ENCODE measurements at places on chromosomes 12 and 14.
A peak's percentile ranks its signal among the peaks of the same experiment; 100 is the strongest.

DNA sequence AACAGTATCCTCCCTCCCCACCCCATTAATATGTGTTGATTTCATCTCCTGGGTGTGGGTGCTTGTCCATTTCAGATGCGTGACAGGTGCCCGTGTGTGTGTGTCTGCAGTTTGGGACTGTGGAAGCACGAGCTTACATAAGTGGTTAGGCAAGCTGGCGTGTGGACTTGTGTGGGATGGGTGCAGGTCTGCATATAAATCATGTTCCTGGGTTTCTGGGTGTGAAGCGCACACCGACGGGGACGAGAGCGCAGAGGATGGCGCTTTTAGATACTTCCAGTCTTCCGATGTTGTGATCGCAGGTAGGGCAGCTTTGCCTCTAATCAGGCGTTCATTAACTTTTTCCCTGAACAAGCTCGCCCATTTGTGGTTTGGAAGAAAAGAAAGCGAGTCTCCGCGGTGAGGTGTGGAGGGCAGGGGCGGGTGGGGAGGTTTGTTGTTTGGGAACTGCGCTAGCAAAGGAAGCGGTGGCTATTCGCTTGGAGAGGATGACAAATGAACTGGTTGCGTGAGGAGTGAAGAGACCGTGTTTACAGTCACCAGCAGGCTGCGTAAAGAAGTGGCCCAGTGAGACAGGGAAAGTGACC, 865 bp downstream of the RGS6 start:
- no peak for DNase-seq

- peak; percentile 29 for DNase-seq
Observed at GRCh38 chr14:50230701-50231474, 490 bp downstream of the SOS2 start.

DNA sequence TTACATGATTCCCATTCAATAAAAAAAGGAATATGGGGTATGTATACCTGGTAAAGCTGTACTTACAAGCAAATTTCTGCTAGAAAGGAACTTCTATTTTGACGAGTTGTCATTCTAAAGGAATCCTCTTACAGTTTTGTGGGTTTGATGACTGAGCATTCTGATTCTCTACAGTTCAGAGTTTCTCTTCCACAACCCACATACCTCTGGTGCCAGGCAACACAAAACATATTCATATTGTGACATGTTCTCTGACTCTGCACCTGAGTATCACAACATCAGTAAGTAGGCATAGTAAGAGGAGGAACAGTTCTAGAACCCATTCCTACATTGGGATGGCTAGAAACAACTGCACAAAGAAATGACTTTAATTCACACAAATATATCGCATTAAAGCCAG, 636.6 kb downstream of the MED13L start:
- no peak for DNase-seq

DNA sequence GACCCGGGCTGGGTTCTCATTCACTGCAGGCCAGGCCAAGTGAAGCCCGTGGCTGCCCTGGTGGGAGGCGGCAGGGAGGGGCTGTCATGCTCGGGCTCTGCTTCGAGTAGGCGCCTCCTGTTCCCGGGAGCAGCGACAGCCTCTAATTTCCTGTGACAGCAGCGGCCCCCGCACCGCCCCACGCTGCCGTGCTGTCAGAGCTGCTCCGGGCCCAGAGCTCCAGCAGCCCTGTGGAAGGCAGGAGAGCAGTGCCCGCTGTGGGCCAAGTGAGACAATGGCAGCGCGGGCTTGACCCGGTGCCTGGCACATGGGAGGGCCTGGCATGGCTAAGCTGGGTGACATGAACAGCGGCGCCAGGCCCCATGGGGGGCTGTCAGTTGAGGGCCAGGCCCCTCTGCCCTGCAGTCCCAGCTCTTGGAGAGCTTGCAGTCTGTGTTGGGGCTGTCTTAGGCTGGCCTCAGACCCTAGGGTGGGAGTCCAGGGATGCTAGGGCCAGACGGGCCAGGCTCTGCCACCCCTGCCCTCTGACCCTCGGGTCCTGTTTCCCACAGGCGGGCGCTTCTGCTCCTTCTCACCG, 5.1 kb downstream of the TRMT61A start:
- DNase-seq = no peak

DNA sequence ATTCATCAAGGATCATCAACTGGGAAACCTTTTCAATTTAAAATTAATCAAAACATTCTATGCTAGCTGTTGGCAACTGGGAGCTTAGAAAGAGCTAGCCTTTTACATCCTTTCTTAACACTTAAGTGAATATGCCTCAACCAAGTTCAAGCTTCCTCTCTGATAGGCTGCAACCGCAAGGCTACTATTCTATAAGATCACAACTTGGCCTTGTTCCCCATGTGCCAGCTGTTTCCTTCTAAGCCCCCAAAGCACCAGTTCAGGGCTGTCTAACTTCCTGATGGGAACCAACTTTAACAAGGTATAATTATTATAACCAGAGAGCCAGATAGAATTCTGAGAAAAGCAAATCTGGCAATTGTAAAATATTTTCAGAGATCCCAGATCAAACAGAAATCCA, 37.0 kb downstream of the KCNC2 start:
- DNase-seq = no peak

DNA sequence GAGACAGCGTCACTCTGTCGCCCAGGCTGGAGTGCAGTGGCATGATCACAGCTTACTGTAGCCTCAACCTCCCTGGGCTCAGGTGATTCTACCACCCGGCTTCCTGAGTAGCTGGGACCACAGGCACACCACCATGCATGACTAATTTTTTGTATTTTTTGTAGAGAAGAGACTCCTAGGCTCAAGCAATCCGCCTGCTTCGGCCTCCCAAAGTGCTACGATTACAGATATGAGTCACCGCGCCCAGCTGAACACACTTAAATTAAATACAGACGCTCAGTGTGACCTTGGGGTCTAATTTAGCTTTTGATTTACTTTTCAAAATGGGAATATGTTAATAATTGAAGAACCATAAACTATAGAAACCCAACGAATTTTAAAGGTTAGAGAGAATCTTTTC, 77.2 kb downstream of the C2CD5 start:
- no peak for DNase-seq

GRCh38 chr14:24566318-24566717, 9.7 kb downstream of the CTSG start:
- no peak for DNase-seq

DNA sequence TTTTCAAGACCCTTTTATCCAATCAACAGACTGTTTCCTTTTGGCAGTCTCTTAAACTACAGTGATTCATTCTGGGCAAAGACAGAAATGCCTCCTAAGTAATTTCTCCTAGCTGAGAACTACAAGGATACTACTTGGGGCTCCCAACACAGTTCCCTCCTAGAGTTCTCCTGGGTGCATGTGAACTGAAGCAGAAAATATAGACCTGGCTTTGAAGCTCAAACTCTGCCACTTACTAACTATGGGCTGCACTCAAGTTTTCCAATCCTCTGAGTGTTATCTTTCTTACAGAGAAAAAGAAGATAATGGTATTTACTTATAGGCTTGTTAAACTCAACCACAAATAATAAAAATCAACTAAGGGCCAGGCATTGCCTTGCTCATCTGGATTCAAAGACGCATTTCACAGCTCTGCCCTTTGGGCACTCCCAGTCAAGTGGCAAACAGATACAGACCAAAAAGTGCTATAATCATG, 97.6 kb downstream of the EFCAB11 start:
- no peak for DNase-seq

- DNase-seq = no peak
Observed at GRCh38 chr12:108401964-108402363, 62.9 kb upstream of the CMKLR1 start.

- DNase-seq = no peak
Observed at GRCh38 chr12:58500399-58500798, 419.9 kb downstream of the LRIG3 start.

- DNase-seq = peak; percentile 42
Observed at GRCh38 chr12:65171870-65172269, 2.5 kb downstream of the LEMD3 start.

DNA sequence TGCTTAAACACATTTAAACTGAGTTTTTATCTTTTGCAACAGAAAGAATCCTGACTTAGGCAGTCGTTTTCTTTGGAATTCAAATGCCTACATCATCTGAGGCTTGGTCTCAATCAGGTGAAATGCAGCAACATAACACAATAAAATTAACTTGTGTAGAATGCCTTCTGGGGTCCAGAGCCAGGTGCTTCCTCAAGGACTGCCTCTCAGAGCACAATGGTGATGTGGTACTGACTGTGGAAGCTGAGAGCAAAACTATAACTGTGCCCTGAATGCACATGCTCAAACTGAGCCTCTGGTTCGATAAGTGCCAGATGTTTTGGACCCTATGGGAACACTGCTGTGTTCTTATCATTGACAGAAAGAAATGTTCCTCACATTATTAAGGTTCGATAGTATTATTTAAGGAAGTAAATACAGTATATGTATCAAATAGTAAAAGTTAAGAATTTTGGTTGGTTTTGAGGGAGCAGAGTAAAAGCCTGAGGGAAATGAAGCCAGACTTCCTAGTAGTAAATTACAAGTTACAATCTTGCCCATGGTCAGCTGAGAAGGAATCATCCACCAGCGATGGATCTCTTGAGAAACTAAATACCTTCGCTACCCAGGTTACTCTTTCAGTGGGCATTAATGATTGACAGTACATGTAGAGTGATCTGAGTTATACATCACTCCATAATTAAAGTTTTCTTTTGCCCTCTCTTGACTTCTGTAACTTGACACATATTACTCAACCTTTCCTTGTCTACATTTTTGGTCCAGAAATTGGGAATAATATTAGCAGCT, 122.9 kb upstream of the ATP2B1 start:
- DNase-seq = no peak

GRCh38 chr12:52975204-52975603, 26.3 kb downstream of the KRT18 start:
- DNase-seq = no peak

DNA sequence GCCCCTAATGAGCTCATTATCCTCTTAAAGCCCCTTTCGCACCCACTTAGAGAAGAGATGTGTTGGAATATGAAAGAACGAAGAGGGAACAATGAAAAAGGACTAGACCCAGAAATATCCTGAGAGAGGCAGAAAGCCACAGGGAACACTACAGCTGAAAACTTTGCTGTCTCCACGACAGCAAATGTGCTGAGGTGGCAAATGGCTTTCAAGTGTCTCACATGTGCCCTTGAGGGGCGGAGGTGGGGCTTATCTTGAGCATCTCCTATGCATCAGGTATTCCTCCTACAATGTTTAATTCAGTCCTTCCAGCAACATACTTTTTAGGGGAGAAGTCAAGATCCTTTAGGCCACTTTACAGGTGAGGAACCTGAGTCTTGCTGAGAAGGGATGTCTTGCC, 62.9 kb downstream of the WSCD2 start:
- DNase-seq = no peak

- DNase-seq = no peak
Observed at GRCh38 chr12:12686472-12686871, 9.5 kb downstream of the GPR19 start.

- DNase-seq = no peak
Observed at GRCh38 chr12:127628645-127629044, 638.3 kb upstream of the TMEM132C start.

DNA sequence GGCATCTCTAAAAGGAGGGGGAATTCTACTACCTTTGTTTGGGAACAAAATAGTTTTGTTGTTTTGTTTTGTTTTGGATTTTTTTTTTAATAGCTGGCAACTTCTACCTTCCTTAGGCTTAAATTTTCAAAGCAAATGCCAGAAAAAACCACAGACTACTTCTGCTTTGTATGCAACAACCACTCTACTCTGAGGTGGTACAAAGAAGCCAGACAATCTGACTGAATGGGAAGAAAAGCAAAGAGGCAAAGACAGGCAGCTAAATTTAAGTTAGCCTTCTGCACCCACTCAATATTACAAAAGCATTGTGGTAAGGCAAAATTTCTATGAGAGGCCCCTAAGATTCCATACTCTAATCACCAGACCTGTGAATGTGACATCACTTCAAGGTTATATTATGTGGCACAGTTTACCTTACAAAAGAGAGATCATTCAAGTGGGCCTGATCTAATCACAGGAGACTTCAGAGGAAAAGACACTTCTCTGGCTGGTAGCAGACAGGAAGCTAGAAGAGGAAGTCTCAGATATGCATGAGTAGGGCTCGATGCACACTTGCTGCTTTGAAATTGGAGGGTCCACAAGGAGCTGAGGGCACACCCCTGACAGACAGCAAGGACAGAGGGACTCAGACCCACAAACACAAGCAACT, 566.6 kb downstream of the RPS29 start:
- no peak for DNase-seq

DNA sequence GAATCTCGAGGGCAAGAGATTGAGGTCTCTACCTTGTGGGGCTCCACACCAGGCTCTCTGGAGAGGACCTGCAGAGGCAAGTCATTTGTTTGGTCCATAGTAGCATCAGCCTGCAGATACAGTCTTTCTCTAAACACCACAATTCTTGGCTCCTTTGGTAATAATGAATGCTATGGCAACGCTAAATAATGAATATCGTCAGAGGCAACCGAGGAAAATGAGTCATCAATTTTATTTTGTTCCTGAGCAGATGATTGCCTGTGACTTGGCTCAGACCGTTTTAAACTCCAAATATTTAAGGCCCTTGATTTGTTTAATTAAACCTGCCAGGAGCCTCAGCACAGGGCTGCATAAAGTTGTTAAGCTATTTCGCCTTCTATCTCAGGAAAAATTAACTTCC, 924.1 kb upstream of the TMEM132C start:
- DNase-seq = no peak

GRCh38 chr12:6745741-6746525, 7.0 kb downstream of the MLF2 start:
- peak; percentile 49 for DNase-seq

DNA sequence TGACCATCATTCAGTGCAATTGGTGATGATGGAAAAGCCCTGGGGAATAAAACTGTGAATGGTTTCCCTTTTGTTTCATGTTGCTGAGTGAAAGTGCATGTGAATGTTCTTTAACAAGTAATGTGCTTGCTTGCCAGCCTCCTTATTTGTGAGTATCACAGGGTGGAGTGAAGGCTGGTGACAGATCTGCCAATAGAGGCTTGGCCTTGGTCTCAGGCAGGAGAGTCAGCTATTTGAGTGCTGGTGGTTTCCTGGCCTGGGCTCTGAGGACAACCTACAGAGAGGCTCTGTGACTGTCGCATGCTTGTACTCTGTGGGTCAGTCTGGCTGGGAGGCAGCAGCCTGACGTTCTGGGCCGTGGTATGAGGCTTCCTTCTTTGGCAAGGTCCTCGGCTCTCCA, 20.7 kb downstream of the KRT85 start:
- peak; percentile 41 for DNase-seq

GRCh38 chr12:43009846-43010240, 420.3 kb upstream of the PRICKLE1 start:
- no peak for DNase-seq

DNA sequence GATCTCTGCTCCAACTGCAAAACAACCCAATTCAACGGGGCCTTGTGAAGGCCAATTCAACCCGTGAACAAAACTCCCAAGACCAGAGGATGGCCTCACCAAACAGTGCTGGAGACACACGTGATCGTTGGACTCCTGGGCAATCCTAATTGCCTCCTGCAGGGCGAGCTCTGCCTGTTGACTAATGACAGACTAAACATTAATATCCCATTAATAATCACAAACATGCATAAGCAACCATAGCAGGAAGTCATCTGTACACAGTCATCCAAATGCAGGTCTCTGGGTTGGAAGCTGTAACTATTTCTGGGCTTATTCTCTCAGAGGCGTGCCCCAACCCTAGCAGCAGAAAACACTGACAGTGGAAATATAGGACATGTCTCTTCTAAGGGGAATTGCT, 21.0 kb downstream of the ANAPC5 start:
- DNase-seq = no peak

GRCh38 chr12:92558215-92558773, 144.5 kb upstream of the PLEKHG7 start:
- no peak for DNase-seq
